Activated naive CD8-positive, alpha-beta T cell treated with anti-CD3 and anti-CD28 coated beads, Interleukin-2, amount 50 U/mL, for 16 hours (primary cell): ENCODE measurements at places on chromosomes 1 and 21.

DNA sequence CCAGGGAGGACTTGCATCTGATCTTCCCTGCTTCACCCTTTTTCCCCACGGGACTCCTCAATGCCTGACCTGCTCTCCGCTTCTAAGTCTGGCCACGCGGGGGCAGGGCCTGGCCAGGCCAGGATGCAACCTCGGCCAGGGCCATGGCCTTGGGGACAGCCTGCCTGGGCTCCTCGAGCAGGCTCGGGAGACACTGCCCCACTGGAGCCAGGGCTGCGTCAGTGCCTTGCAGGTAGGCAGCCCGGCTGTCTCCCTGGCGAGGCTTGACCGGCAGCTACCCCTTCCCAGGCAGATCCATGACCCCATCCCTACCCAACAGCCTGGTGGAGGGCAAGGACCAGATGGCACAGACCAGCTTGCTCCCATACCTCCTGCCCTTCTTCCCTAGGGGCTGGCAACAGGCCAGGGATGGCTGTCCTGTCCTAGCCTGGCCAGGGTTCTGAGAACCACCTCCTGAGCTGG lies 2.7 kb upstream of the PRDM16 start:
- DNase-seq = no peak

DNA sequence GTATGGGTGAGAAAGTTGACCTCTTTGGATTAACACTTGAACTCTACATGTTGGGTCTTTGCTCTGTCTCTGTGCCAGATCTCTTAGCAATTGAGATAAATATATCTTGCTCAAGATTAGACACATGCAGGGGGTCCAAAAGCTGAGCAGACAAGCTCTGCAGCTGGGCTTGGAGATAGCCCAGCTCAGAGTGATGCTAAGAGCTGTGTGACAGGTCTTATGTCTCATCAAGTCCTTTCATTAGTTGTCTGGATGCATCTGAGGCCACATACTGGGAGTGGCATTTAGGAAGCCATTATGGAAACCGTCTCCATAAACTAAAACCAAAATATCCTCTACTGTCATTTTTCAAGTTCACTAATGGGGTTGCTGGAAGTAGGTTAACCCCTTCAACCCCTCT lies 289.4 kb upstream of the DUSP10 start:
- no peak for DNase-seq

- no peak for DNase-seq
These were observed 381.4 kb upstream of the ZRANB2 start for GRCh38 chr1:71462247-71462646.

GRCh38 chr1:111719674-111720132 lies 19.5 kb downstream of the INKA2 start:
- DNase-seq = no peak

GRCh38 chr1:48109390-48110013 lies 112.3 kb upstream of the TRABD2B start:
- DNase-seq = no peak

GRCh38 chr1:235073331-235073967 lies 55.2 kb downstream of the TOMM20 start:
- DNase-seq = no peak

- no peak for DNase-seq
These were observed 105.0 kb downstream of the SIM2 start for GRCh38 chr21:36803816-36804439.

DNA sequence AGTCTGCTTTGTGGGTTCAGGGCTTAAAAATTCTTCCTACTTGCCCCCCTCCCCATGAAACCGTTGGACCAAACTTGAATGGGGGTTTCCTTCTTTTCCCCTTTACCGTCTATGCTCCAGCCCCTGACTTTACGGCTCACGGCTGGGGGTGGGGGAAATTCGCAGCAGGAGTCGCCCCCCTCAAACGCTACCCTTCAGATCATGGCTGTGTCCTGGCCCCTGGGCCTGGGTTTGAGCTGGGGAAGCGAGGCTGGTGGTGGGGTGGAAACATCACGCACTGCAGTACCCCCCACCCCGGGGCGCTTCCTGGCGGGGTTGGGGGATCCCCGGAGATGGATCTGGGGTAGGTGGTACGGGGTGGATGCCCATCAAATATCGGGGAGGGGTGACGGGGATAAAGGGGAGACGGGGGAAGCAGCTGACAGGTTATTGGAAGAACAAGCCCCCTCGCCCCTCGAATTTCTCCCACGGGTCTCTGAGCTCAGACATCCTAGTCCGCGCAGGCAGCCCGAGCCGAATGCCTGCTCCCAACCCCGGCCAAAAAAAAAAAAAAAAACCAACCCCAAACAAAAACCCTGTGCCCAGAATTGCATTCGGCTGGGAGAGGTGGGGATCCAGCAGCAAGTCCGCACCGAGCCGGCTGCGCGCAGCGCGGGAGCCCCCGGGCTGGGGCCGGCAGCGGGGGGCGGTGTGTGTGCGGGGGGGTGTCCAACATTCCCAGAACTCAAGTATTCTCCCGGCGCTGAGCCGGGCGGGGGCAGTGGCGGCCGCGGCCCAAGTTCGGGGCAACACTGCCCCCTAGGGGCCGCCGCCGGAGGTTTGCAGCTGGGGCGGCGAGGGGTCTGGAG lies 59.0 kb upstream of the ACOT11 start:
- peak; percentile 38 for DNase-seq

- no peak for DNase-seq
These were observed 65.3 kb upstream of the PRRX1 start for GRCh38 chr1:170598618-170599017.

- no peak for DNase-seq
These were observed 7.4 kb downstream of the MED8 start for GRCh38 chr1:43382027-43382779.

DNA sequence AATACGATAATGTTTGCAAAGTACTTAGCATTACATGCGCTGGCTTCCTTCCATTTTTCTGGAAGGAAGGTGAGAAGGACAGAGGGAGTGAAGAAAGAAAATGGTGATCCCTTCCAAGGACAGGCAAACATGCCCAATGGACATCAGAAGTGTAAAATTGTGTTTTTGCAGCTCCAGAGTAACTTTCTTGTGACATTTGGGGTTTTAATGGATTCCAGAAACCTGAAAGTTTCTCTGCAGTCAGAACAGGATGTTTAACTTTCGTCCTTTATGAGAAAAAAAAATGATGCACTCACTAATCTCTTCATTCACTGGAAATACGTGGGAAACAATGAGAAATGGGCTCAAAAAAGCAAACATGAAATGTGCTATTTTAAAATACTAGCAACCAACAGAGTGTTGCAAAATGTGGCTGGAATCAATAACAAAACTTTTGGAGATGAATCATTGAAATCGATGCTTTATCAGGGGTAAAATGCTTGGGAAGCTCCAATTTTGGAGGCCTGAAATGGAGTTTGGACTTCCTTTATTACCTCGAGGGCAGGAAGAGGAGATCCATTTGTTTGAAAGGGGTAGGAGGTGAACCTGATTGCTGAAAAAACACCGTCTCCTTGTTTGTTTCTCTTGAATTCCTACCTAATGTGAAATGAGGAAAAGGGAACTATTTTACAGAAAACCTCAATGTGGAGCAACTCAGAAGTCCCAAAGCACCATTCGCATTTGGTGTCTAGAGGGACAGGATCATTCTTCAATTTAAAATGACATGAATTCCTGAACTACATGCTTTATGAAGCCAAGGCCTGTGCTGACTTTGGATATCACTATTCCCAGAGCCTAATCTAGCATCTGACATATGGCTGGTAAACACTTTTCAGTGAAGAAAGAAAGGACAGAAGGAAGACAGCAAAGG lies 129.5 kb downstream of the TRABD2B start:
- no peak for DNase-seq

DNA sequence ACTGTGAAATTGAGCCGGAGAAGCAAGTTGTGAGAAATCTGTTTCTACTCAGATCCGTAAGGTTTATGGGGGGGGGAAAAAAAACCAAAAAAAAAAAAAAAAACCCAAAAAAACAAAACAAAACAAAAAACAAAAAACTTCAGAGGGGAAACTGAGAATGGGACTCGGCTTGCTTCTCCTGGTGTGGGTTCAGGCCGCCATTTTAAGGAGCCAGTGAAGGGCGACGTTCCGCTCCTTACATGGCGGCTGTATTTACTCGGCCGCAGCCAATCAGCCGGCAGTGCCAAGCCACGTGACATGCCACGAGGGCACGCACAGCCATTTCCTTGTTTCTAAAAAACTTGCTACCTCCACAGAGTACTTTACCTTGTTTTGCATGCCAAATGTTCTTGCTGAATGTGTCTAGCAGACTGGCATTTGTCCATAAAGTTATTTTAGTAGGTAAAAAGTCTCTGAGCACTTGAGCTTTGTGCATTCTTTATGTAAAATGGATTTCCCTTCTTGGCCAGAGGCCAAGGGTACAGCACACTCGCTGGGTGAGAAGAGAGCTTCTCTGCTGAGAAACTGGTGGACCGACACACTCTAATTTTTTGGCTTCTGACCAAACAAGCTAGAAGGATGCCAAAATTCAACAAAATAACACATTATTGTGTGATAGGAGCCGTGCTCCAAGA lies 101.8 kb downstream of the NFIA start:
- no peak for DNase-seq

DNA sequence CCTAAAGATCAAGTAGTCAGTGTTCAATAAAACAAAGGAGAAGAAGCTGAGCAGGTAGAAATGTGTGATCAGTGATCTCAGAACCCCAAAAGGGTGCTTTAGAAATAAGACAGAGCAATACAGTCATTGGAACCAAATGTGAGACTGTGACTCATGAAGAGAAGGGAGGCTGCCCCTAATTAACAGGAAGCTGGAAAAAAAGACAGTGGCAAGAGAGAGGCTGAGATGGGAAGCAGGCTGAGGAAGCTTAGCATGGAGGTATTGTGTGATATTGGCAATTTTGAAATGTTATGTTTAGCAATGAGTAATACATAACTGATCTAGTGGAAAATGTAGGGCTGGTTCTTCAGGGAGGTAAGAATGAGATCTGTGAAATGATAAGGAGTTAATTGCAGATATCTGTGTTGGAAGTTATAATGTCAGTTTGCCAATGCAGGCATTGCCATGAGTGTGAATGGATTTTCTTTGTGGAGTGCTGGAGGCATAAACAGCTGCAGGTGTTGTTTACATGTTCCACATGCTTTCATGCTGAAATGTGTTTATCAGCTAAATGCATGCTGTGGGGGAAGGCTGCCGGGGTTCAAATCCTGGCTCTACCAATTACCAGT lies 90.6 kb upstream of the CACNA1E start:
- DNase-seq = no peak

- DNase-seq = no peak
These were observed 4.1 kb upstream of the KCNAB2 start for GRCh38 chr1:6041432-6042062.

DNA sequence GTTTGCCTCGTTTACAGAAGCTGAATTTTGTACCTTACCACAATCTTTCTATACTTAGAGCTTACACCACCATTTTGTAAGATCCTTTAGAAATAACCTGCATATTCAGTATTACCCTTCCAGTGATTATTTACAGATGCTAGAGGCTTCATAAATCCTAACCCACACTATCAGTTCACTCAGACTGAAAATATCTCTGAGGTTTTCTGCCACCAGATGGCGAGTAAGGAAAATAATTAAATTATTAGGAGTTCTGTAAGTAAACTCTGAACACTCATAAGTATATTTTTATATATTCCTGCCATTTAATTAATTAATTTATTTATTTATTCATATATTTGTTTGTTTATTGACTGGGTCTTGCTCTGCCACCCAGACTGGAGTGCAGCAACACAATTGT lies 1635.2 kb downstream of the PLA2G4A start:
- DNase-seq = no peak

GRCh38 chr1:37474697-37475379 lies 458 bp downstream of the ZC3H12A start:
- DNase-seq = no peak

DNA sequence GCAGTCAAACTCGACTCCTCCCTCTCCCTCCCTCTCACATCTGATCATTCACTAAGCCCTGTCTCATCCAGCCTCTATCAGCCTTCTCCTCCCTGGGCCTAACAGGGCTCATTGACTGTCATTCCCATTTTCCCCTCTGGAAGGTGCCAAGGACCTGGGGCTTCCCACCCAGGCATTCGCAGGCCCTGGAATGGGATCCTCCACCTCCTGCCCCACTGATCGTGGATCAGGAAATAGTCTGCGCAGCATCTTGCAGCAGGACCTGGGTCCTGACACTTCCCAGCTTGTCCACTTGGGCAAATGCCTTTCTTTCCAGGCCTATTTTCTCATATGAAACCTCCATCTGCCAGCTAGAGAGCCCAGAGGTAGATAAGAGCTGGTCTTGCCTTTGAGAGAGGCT lies 71.2 kb upstream of the ZC3H12A start:
- DNase-seq = no peak

- DNase-seq = no peak
These were observed 222.8 kb upstream of the ZRANB2 start for GRCh38 chr1:71303617-71304041.

DNA sequence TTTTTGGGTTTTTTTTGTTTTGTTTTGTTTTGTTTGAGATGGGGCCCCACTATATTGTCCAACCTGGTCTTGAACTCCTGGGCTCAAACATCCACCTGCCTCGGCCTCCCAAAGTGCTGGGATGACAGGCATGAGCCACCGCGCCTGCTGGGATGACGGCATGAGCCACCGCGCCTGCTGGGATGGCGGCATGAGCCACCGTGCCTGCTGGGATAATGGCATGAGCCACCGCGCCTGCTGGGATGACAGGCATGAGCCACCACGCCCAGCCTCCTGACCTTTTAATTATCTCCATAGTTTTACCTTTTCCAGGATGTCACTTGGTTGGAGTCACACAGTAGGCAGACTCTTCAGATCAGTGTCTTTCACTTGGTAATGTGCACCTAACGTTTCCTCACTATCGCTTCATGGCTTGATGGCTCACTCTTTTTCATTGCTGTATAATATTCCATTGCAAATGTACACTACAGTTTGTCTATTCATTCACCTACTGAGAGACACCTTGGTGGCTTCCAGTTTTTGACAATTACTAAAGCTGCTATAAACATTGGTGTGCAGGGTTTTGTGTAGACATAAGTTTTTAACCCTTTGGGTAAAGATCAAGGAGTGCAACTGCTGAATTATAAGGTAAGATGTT lies 10.1 kb upstream of the PDXK start:
- no peak for DNase-seq

DNA sequence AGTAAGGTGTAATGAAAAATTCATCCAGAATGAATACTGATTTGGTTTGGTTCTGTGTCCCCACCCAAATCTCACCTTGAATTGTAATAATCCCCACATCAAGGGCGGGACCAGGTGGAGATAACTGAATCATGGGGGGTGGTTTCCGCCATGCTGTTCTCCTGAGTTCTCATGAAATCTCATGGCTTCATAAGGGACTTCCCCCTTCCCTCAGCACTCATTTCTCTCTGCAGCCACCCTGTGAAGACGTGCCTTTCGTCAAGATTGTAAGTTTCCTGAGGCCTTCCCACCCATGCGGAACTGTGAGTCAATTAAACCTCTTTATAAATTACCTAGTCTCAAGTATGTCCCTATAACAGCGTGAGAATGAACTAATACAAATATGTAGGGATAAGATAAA lies 5.5 kb upstream of the SYNJ1 start:
- DNase-seq = no peak

- no peak for DNase-seq
These were observed 57.0 kb downstream of the FCRL5 start for GRCh38 chr1:157495285-157495684.
